SW480 (cell line): ENCODE measurements at places on chromosomes 16 and 17.

DNA sequence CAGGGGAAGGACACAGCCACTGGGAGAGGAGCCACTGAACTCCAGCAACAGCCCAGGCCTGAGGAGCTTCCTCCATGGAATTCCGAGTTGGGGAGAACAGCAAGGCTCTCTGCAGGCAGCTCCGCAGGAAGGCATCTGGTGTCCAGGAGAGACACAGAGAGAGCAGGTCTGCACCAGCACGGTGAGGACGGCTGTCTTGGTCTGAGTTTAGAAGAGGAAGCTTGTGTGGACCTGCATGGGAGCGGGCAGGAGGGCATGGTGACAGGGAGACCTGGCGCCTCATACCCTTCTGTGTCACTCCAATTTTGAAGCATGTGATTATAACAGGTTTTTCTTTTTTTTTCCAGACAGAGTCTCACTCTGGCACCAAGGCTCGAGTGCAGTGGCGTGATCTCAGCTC, 6.4 kb downstream of the SLC38A10 start:
- DNase-seq, result no peak

DNA sequence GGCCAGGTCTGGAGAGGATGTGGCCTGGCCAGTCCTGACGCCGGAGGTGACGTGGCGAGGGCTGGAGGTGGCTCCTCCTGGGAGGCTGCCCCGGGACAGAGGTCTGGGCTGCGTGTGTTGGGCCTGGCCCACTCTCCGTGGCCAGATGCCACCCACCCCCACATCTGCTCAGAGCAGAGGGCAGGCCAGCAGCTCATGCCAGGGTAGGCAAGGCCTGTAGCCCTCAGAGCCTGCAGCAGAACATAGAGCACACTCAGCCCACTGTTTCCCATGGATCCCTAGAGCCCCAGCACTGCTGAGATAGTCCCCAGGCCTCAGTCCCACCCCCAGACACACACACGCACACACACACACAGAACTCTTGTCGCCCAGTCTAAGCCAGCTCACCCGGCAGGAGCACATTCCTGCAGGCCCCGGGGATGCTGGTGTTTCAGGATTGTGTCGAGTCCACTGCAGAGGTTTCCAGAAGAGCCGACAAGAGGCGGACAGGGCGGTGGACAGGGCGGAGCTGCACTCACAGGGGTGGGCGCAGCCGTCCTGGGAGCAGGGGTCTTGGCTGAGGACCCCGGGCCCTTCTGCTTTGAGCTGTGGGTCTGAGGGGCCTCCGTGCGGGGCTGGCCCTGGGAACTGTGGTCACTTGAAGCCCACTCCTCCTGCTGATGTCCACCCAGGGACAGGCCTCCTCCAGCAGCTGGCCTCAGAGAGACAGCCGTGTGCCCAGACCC, 33.4 kb downstream of the SOX8 start:
- no peak for DNase-seq

- DNase-seq, result no peak
Observed at GRCh38 chr17:39357488-39357887, 43.9 kb downstream of the FBXL20 start.

GRCh38 chr17:7336240-7337175, at the start of gene ACAP1:
Gene ACAP1, plus strand, starts transcription at chr17:7336529. Its CDS starts 206 bp downstream, at chr17:7336735.
- DNase-seq, result no peak

DNA sequence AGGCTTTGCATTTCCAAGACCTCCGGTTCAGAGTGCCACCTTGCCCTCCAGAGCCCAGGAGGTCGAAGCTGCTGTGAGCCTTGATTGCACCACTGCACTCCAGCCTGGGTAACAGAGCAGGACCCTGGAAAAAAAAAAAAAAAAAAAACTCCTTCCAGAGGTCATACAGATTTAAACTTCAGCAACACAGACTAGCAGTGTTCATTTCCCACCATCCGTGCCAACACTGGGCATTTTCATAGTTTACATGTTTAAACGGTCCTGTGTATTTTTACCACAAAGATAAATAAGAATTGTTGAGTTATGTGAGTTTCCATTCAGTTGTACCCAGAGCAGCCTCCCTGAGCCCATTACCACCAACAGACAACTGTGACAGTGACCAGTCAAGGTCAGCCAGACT, 50.4 kb downstream of the ZDHHC7 start:
- no peak for DNase-seq

- DNase-seq, result no peak
Observed at GRCh38 chr16:87360862-87361610, 22.5 kb downstream of the FBXO31 start.

GRCh38 chr17:4881761-4882555, 17.4 kb upstream of the C17orf107 start:
- DNase-seq, result peak; percentile 72

GRCh38 chr16:88818575-88818874, 6.8 kb upstream of the APRT start:
- no peak for DNase-seq

- DNase-seq, result no peak
Observed at GRCh38 chr16:59201821-59202220, 467.7 kb upstream of the GOT2 start.
